ENCODE measurements at places on chromosomes 11 and 22. TPM values are rescaled to one million over a fixed set of nuclear protein-coding genes. Genes with fewer than 3 reads are reported as not detected.

Gene FOLR2
- 3.2 TPM for total RNA-seq

Gene VSIG10L2
- not detected for total RNA-seq

Gene XKR3
- total RNA-seq, result not detected

Gene OR8I2
- total RNA-seq, result not detected

Gene OR4D5
- 2.1 TPM for total RNA-seq

Gene IL18
- 85.0 TPM for total RNA-seq

Gene MUC6
- total RNA-seq, result not detected

Gene B3GAT1
- total RNA-seq, result 0.09 TPM

Gene SLN
- not detected for total RNA-seq

Gene C11orf86
- 51.5 TPM for total RNA-seq

Gene CRYBB3
- total RNA-seq, result 0.82 TPM

Gene ATP5MG
- total RNA-seq, result 287 TPM

Gene TENM4
- total RNA-seq, result 1.2 TPM

Gene OR52A1
- total RNA-seq, result not detected

Gene NLRP10
- not detected for total RNA-seq

Gene NRXN2
- total RNA-seq, result 3.9 TPM

Gene RRAS2
- total RNA-seq, result 43.3 TPM

Data from mucosa of descending colon (tissue), 3 donors.